ENCODE measurements at places on chromosomes 2 and 18.

GRCh38 chr2:201559067-201559710, 84.1 kb downstream of the TMEM237 start:
- no peak for DNase-seq

DNA sequence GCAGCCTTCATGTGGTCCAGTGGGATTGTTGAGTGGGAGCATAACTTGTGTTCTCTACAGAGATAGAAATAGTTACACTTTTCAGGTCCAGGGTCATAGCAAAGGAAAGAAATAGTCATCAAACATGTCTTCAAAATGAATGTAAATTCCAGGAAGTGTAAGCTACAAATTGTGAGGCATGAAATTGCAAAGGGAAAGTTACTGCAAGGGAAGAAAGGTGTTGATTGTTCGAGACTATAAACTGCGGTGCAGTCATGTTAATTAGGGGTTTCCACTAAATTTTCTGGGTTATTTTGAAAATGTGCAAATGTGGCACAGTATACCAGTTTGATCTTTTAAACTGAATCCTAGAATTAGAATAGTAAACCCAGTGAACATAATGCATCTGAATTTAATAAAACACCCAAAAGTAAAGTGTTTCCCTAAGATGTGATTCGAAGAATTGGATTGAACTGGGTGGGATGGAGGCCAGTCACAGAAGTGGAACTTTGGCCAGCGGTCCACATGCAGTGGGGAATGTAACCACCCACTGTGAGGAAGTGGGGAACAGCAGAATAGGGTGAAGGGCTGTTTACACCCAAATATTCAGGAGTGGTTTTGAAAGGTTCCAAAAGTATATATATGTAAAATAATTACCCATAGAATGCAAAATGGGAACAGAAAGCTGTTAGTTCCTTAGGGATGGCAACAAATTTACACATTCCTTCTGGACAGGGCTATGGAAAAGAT, 126.5 kb upstream of the CCDC68 start:
- DNase-seq = no peak

DNA sequence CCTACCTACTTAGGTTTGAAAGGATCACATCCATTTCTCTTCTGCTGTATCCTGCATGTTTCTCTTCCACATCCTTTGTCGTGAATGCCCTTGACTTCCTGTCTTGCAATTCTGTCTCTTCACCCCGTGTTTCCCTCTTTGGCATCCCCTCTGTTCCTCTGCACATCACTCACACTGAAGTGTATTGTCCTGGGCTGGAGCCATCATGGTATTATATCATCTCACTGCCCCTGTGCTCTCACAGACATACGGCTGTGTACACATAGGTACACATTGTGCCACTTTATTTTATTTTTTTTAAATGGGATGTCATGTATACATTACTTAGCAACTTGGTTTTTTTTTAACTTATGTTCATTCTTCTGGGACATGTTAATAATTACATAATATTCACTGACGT, 291.6 kb downstream of the ALPK2 start:
- DNase-seq = no peak

GRCh38 chr18:63145166-63145850, 174.3 kb downstream of the BCL2 start:
- DNase-seq = no peak

DNA sequence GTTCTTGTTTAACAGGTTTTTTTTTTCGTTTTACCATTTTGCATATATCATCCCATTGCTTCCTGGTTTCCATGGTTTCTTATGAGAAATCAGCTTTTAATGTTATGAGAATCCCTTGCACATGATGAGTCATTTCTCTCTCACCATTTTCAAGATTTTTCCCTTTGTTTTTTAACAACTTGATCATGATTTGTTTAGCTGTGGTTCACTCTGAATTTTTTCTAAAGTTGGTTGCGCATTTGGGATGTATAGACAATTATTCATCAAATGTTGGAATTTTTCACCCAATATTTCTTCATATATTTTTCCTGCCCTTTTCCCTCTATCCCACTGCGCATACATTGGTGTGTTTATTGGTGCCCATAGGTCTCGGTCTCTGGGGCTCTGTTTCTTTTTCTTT, 42.4 kb upstream of the BIN1 start:
- no peak for DNase-seq

- no peak for DNase-seq
These were observed 242.0 kb upstream of the STON1 start for GRCh38 chr2:48287976-48288375.

DNA sequence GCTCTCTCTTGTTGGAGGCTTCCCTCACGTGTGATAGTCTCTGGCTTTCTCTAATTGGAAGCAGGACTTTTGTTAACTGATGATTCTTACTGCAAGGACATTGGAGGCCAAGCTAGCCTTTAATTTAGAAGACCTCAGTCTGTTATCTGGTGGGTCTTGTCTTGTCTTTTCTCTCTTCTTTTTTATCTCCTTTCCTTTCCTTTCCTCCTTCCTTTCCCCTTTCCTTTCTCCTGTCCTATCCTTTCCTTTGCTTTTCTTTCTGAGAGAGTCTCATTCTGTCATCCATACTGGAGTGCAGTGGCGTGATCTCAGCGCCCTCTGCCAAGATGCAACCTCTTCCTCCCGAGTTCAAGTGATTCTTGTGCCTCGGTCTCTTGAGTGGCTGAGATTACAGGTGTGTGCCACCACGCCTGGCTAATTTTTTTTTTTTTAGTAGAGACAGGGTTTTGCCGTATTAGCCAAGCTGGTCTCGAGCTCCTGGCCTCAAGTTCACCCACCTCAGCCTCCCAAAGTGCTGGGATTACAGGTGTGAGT, 18.1 kb downstream of the CCNYL1 start:
- no peak for DNase-seq

- no peak for DNase-seq
These were observed 7.7 kb downstream of the ACVR1C start for GRCh38 chr2:157620956-157621355.

DNA sequence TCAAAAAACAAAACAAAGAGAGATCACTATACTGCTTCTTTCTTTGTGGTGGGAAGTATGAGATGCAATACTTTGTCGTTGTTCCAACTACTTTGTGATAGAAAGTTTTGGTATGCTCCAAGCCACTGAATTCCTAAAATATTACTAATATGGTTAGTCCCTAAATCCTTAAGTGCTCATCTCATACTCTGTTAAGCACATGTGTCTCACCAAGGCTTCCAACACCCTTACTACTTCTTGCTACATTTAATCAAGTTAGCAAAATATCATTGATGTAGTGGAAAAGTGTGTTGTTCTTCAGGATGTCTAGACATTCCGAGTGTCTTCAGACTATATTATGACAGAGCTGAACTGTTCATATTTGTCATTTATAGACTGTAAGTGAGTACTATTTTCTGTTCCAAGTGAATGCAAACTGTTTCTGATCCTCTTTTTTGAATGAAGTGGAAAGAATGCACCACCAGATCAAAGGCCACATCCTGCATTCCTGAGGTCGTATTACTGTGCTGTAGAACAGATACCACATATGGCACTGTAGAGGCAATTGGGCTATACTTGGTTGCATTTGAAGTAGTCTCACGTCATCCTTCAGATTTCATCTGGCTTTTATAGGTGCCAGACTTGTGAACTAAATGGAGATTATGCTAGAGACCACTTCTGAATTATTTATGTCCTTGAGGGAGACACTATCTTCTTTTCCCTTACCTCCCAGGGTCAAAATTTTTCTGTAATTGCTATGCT, 298.4 kb upstream of the ZNF521 start:
- DNase-seq = no peak

DNA sequence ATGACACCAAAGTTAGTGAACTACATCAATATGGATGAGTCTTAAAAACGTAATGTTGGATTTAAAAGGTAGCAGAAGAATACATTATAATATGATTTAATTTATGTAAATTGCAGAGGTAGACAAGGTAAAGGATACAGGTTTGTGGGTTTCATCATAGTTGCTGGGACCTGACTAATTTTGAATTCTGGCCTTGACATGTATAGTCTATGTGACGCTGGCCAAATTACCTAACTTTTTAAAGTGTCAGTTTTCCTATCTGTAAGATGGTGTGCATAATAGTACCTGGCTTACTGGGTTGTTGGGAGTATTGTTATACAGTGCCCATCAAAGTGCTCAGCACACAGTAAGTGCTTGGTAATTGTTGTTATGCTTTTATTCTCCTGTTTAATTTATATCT, 34.5 kb downstream of the GALNT1 start:
- DNase-seq = no peak

DNA sequence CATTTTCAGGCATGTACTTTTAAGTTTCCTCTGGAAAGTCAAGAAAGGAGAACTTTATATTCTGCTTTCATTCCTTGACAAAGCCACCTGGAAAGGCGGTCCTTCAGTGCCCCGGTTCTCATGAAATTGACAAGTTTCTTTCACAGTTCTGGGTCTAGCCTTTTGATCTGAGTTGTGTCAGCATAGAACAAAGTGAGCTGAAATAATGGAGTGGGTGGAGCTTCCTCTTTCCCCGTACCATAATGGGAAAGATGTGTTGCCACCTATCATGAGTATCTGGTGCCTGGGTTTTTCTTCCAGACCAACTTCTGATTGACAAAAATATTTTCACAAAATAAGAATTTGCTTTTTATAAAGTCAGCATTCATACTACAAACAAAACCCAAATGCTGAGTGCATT, 49.3 kb downstream of the PTRHD1 start:
- DNase-seq = no peak

- no peak for DNase-seq
These were observed 8.1 kb upstream of the TRIB2 start for GRCh38 chr2:12708508-12709206.

DNA sequence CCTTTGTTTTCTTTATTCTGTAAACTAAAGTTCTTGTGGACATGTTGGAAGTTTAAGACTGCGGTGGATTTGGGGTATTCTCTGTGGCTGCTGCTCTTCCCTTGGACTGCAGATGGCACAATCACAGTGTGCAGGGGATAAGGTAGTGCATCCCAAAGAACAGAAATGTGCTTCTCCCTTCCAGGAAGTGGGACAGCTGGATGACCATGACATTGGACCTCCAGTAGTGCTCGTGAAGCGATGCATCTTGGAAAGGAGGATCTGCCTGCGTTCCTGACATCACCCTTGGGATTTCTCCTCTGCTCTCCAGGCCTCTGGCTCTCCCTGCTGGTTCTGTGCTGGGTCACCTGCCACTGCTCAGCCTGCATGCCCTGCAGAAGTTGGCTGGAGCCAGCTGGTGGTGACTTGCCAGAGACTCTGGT, 109.9 kb downstream of the SLC4A3 start:
- DNase-seq = no peak

Measured in brain pericyte (primary cell).